ENCODE measurements at places on chromosomes 6 and 20.

DNA sequence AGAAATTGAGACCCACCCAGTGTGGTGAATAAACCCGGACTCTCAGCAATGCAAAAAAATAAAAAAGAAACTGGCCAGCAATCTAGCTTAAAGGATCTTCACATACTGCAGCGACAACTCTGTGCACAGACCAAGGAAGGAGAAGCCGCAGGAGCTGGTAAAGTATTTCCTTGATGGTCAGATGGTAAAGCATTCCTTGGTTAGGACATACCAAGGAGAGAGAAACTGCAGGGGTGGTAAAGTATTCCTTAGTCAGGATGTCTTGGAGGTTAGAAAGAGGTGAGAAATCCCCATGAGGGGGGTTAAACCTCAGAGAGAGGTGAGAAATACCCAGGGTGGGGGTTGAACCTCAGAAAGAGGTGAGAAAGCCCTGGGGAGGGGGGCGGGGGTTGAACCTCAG is 86.8 kb downstream of the PLG start:
- no peak for DNase-seq

DNA sequence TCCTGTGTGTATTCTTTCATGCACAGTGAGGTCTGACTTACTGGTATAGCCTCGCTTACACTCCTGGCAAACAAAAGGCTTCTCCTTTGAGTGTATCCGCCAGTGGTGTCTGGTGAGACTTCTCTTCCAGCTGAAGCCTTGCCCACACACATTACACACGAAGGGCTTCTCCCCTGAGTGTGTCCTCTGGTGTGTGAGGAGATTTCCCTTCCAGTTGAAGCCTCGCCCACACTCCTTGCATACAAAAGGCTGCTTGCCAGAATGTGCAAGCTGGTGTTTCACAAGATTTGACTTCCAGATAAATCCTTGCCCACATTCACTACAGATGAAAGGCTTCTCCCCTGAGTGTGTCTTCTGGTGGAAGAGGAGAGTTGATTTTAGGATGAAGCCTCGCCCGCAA is 21.5 kb downstream of the ZNF337 start:
- DNase-seq: no peak

DNA sequence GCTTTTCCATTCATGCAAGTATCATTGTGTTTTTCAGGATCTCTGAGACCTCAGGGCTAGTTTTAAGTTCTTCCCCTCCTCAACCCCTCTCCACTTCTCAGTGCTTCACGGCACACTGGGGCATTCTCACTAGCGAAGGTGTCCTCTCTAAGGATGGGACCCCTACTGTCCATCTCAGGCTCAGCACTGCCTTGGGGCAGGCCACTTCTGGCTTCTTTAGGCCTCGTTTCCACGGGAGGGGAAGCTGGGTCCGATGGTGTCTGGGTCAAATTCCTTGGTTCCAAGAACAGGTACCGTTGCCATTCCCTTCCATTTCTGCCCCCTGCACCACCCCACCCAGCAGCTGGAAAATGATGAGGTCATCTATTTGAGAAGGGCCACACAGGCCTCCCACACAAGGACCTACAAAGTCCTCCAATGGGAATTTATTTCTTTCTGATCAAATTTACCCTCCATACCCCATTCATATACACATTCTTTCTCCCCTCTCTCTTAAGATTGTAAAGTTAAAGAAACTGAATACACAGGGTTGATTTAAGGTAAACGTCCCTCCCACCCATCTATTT is 17.2 kb downstream of the GNAS start:
- no peak for DNase-seq

DNA sequence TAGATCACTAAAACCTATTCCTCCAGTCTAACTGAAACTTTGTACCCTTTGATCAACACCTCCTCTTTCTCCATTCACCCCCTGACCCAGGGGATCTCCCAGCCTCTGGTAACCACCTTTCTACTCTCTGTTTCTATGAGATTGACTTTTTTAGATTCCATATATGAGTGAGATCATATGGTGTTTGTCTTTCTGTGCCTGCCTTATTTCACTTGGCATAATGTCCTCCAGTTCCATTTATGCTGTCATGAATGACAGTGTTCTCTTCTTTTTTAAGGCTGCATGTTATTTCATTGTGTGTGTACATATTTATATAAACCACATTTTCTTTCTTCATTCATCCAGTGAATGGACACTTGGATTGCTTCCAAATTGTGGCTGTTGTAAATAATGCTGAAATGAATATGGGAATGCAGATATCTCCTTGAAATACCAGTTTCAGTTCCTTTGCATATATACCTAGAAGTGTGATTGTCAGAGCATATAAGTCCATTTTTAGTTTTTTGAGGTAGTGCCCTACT is 57.7 kb downstream of the DHX35 start:
- no peak for DNase-seq

DNA sequence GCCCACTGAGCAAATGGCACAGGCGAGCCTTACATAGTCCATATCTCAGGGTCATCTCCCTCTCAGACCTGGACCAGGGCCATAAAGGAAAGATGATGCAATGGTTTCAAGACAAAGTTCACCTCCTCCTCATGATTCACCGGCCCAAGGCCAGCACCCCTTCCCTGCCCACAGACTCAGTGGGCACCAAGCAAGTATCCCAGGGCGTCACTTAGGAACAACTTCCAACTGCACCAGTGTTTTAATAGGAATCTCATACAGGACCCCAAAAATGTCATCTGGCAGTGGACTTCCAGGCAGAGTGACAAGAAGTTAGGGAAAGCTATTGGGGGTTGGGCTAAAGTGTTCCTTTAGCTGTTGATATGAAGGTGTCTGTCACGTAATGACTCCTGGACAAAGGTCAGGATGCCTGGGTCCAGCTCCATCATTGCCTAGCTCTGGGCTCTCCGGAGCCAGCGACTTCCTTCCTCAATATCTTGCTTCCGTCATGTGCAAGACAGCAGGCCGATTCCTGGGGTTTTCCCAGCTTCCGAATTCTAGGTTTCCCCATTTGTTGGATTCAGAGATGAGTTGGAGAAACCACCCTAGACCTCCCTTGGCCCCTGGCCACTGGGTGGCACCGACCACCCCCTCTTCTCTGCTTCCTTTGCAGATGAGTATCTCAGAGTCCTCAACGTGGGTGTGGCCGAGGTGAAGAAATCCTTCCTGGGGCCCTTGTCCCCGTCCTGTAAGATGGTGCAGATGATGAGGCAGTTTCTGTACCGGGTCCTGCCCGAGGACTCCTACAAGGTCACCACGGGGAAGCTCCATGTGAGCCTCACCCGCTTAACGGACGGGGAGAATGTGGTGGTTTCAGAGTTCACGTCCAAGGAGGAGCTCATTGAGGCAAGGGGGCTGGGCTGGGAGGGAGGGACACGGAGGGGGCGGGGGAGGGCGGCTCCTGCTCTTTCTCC is 21.1 kb downstream of the PNPLA1 start:
- peak; percentile 12 for DNase-seq

DNA sequence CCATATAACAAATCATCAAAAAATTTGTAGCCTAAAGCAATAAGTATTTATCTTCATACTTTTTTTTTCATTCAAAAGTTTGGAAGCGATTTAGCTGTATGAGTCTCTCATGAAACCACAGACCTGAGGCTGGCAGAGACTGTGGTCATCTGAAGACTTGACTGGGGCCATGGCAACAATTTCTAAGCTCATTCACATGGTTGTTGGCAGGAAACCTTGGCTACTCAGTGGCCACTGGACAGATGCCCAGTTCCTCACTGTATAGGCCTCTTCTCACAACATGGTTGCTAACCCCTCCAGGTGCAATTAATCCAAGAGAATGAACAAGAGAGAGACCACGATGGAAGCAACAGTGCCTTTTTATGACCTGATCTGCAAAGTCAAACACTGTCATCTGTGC is 235.9 kb downstream of the BTBD3 start:
- no peak for DNase-seq

DNA sequence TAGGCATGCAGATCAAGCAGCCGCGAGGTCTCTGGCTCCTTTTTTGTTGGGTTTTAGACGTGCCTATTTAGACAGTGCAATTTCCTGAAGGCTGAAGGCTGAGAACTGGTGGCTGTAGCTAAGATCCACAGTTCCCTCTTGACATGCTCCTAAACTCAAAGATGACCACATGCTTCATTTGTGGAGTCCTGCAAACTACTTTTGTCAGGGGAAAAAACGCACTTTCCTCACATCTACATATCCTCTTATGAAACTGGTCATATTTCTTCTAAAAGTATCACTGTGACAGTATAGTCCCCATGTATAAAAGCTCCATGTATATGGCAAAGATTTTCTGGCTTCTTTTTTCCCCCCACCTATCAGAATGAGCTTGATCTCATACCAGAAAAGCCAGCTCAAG is 30.7 kb downstream of the LYRM4 start:
- no peak for DNase-seq

- no peak for DNase-seq
Measured at GRCh38 chr6:113412589-113413357, 444.4 kb upstream of the MARCKS start.

GRCh38 chr20:12453711-12454110 is 536.0 kb downstream of the BTBD3 start:
- DNase-seq: no peak

DNA sequence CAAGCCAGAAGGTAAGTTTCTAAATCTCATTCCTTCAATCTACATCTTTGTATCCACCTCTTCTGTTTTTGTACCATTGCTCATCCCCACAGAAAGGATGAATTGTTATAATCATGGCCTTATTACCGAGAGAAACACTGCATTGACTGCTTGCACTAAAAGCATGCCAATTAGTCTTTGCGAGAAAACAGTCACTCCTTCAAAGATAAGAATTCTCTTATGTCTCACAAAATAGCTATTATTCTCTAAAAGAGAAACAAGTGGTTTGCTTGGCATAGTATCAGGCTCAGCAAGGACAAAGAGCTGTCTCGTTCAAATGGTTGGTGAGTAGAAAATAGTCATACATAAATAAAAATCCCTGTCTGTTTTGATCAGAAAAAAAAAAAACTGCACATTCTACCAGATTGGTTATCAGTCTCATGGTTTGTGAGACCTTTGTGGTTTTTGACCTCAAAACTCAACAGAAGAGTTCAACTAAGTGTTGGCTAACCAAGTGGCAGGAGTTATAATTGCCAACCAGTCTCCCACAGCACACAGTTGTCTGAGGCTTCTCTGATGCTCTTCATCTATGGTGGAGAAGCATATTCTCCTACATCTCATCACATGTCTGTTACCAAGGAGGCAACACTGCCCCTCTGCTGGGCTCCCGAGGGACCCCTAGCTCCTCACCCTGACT is 35.1 kb upstream of the ARMH2 start:
- no peak for DNase-seq

- no peak for DNase-seq
Measured at GRCh38 chr20:15512916-15513315, 1060.3 kb downstream of the KIF16B start.

DNA sequence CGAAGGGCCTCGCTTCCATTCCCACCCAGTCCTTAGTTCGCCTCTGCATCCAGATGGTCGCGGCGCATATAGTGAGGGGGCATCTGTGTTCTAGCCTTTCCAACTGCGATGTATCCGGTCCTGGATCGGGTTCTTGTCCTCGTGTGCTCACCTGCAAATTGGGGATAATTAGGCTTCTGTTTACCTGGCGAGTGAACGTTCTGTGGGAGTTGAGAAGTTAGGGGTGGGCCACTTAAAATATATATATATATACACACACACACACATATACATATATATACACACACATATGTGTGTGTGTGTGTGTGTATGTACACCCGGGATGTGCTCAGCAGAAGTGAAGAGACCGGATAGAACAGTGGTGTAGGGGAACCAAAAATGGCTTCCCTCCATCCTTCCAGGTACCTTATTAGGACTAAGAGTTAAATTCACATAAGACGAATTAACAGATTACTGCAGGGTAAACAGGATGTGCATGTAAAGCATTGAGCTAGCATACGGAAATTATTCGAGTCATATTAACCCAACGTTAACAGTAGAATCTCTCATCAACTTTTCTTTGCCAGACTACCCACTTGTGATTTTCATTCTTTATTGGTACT is 537 bp downstream of the CSTF1 start:
- DNase-seq: peak; percentile 55

DNA sequence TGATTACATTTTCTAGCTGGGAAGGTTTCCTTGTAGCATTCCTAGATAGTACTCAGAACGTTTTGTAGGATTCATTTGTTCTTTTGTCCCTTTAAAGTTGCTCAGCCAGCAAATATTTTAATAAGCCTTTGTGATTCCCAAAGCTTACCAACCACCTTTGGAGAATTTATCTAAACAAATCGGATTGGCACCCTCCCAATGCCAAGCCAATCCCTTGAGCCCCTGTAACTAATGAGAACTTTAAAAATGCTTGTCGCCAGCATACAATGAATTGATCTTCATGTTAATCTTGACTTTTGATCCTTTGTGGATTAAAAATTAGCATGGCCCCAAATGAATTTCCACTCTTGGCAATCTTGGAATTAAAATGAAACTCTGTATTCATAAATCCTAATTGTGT is 559.5 kb downstream of the UTRN start:
- DNase-seq: no peak

- DNase-seq: no peak
Measured at GRCh38 chr20:828987-829386, 4.5 kb upstream of the FAM110A start.

DNA sequence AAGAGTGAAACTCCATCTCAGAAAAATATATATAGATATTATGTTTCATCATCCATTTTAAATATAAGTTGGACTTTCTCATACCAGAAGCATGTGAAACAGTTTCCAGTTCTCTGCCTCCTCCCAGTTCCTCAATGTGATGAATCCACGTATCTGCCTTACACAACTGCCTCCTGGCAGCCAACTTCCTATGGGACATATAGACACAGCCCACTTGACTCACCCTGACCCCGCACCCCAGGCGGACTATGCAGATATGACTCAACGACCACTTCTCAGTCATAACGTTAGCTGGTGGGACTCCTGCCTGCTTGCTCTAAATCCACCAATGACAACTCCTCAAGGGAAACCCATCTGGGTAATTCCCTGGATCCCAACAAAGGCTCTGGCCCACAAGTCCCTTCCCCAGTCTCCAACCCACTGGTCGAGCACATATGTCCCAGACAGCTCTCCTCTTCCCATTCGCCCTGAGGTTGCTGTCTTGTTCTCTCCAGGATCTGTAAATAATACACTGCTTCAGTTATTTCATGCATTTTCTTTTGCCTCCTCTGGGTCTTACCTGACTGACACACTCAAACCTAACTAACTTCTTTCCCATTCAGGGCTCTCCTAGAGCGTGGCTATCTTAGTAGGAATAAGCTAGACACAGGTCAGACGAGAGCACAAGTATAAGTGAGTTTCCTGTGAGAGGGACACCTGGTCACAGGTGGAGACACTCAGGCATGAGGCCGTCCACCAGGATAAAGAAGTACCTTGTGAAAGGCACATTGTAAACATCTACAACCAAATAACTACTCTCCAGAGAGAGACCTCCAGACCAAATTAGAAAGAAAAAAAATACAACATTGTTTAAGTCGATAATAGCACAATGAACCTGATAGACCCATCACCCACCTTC is 548.5 kb downstream of the CD83 start:
- peak; percentile 14 for DNase-seq

GRCh38 chr20:1565461-1565860 is 8.0 kb upstream of the SIRPD start:
- no peak for DNase-seq
